ENCODE measurements at places on chromosomes 2 and 18.

DNA sequence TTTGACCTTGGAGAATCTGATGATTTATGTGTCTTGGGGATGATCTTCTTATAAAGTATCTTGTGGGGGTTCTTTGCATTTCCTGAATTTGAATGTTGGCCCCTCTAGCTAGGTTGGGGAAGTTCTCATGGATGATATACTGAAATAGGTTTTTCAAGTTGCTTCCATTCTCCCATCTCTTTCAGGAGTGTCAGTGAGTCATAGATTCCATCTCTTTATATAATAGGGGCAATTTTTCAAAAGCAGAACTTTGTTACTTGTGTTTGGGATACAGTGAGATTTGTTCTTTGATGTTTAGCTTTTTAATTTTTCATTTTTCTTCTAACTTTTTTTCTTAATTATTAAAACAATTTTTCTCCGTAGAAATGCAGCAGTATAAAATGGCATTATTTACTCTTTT is 19.4 kb downstream of the TMEM87B start:
- DNase-seq, result no peak
- H3K27me3 ChIP-seq, result no peaks in the 10 kb centered on the region
- H3K4me1 ChIP-seq, result peaks cover 13% of the 10 kb centered on the region
- H3K27ac ChIP-seq, result no peak overlapping the region
- H3K4me3 ChIP-seq, result no peak overlapping the region

DNA sequence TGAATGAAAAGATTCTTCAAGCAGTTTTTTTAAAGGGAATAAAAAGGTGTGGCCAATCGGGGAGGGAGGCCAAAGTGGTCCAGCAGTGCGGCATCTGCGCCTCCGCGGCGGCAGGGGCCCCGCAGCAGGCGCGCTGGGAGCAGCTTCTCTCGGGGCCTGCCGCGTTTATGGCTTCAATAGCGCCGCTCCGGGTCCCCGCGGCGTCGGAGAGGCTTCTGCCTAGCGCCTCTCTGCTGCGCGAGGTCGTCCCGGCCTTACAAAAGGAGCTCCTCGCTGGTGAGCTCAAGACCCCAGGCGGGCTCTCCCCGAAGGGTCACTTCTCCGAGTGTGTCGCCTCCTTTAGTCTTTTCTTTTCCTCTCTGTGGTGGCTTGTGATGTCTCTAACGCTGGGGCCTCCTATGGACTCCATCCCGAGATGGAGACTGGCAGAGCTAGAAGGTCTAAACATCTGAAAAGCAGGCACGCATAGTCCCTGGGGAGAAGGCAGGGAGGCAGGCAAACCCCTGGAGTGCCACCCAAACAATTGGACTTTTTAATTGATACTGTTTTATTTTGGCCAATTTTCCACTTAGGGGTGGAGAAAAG is 67.1 kb downstream of the SUMO1 start:
- H3K36me3 ChIP-seq, result peaks cover 2% of the 10 kb centered on the region
- H3K27ac ChIP-seq, result no peak overlapping the region
- peak overlapping the region; percentile 37 for H3K4me3 ChIP-seq
- H3K27me3 ChIP-seq, result peaks cover 8% of the 10 kb centered on the region
- peaks cover 15% of the 10 kb centered on the region for H3K4me1 ChIP-seq

- peaks cover 2% of the 10 kb centered on the region for H3K27me3 ChIP-seq
- peaks cover 3% of the 10 kb centered on the region for H3K4me1 ChIP-seq
- DNase-seq, result no peak
- no peak overlapping the region for H3K4me3 ChIP-seq
- H3K36me3 ChIP-seq, result no peaks in the 10 kb centered on the region
Measured at GRCh38 chr2:235055891-235056516, 104.2 kb downstream of the SH3BP4 start.

DNA sequence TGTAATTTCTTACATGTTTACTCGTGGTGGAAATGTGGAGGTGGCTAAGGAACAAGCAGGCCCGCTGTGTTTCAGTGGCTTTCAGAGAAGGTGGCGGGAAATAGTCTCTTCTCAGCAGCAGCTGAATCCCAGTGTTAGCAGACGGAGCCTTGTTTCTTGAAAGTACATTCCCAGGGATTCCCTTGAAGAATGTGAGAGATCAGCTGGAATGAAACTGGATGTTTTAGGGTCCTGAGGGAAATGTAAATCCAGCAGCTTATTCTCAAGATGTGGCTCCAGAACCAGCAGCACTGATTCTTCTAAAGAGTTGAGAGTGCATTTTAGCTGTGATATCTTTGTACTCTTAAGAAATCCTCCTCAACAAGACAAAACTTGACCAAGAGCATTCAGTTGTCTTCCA is 59.1 kb downstream of the CDC42EP3 start:
- no peak for DNase-seq
- no peaks in the 10 kb centered on the region for H3K36me3 ChIP-seq
- H3K4me3 ChIP-seq, result no peak overlapping the region
- no peaks in the 10 kb centered on the region for H3K27me3 ChIP-seq

DNA sequence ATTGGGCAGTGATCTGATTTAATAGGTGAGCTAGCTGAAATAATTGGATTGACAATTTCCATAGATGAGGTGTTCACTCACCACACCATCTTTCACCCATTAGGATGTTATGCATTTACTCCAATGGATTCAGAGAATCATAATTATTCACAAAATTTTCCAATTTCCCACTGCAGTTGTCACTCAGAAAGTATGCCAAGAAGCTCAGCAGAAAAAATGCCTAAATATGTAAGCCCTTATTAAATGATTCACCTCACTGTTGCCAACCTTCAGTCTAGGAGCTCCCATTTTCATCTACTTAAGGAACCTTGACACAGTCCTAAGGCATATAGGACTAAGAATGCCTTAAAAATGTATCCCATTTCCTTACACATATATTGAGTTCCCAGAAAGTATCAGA is 94.3 kb downstream of the MBD2 start:
- H3K36me3 ChIP-seq, result peaks cover 2% of the 10 kb centered on the region
- no peak for DNase-seq
- no peak overlapping the region for H3K4me3 ChIP-seq
- no peaks in the 10 kb centered on the region for H3K27me3 ChIP-seq

DNA sequence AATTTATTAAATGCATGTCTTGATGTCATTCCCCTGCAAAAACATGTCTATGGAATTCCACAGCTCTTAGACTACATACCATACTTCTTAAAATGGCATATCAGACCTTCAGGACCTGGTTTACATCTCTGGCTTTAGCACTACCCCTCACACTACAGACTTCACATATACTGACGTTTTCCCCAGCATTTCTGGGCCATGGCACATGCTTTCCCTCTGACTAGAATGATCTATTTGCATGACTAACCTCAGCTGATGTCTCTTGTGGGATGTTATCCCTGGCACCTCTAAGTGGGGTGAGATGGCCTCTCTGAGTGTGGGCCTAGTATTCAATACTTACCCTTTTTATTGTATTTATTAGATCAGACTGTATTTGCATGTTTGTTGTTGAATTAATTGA is 381.6 kb downstream of the ERBB4 start:
- no peak for DNase-seq
- H3K27ac ChIP-seq, result no peak overlapping the region
- H3K4me3 ChIP-seq, result no peak overlapping the region
- no peaks in the 10 kb centered on the region for H3K4me1 ChIP-seq

DNA sequence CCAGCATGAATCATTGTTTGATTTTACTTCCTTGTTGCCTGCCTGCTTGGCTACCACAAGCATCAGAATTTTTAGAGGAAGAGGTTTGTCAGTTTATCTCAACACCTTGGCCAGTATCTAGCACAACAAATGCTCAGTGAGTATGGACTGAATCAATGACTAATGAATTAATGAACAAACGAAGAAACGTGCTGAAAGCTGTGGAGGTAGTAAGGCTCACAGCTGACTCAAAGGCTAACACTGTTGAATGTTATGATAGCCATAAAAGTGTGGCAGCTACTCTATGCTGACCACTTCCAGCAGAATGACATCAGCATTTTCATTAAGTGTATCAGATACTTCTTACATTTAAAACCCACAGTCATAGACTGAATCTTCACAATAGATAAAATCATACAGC is 543.4 kb downstream of the IRS1 start:
- H3K27me3 ChIP-seq, result no peaks in the 10 kb centered on the region
- no peak for DNase-seq
- no peaks in the 10 kb centered on the region for H3K4me1 ChIP-seq
- no peak overlapping the region for H3K4me3 ChIP-seq
- no peak overlapping the region for H3K27ac ChIP-seq

DNA sequence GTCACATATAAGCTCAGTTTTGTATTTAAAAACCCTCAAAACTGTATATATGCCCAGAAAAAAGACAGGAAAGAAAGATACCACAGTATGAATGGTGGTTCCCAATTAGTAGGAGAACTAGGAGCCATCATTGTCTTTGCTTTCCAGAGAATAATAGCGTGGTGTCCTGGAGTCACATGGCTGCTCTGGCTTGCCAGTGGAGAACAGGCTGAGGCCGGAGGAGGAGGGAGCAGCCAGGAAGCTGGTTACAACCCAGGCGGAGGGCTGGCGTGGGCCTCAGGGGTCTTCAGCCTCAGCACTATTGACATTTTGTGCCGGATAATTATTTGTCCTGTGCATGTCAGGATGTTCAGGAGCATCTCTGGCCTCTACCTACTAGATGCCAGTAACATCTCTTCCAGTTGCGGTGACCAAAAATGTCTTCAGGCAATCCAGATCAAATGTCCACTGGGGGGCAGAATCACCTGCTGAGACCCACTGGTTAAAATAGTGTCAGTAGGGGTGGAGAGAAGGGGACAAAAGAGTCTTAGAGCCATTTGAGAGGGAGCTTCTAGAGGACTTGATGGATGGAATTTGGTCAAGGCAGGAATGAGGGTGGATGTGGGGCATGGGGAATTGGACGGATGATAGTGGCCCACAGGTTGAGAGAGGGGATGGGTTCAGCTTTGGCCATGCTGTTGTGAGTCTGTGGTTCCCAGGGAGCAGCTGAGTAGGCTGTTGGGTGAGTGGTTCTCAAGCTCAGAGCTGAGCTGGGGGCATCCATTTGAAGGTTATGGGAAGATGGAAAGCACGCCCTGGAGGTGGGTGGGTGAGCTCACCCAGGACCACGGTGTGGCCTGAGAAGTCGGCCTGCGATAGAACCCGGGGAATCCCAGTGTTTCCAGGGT is 144.9 kb downstream of the AGAP1 start:
- peaks cover 17% of the 10 kb centered on the region for H3K27me3 ChIP-seq
- H3K27ac ChIP-seq, result peak overlapping the region; percentile 46
- H3K36me3 ChIP-seq, result no peaks in the 10 kb centered on the region
- no peak overlapping the region for H3K4me3 ChIP-seq
- DNase-seq, result no peak

- H3K36me3 ChIP-seq, result no peaks in the 10 kb centered on the region
- H3K27ac ChIP-seq, result no peak overlapping the region
- H3K4me3 ChIP-seq, result no peak overlapping the region
- peaks cover 9% of the 10 kb centered on the region for H3K27me3 ChIP-seq
- peaks cover 3% of the 10 kb centered on the region for H3K4me1 ChIP-seq
Measured at GRCh38 chr2:182545420-182546167, 118.8 kb upstream of the PDE1A start.

DNA sequence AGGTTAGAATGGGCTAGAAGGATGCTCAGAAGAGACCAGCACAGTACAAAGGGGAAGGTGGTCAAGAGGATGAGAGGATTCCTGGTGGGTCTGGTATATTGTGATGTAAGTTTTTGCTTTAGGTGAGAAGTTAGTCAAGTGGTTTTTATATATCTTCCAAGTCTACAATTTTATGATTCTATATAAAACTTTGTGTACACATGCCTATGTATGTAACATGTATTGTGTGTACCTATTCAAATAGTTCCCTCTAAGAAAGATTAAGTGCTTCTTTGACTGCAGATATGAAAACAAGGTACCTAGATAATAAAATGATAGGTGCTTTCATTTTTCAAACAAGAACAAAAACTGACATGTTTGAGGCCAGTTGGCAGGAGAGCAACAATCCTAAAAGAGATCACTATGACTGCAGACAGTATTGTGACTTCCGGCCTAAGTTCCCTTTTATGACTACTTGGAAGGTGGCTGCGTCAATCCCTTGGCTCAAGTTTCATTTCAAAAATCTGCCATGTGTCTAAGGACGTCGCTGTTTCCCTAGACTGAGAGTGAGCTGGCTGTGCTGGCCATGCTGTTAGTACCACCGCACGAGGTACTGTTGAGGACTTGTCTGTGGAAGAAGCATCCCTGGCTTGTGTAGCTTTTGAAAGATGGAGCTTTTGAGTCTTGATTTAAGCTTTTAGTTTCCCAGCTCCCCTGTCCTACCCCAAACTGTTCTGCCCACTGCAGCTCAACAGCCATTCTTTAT is 123.1 kb downstream of the PRPF40A start:
- no peak for DNase-seq
- H3K4me1 ChIP-seq, result peaks cover 4% of the 10 kb centered on the region

DNA sequence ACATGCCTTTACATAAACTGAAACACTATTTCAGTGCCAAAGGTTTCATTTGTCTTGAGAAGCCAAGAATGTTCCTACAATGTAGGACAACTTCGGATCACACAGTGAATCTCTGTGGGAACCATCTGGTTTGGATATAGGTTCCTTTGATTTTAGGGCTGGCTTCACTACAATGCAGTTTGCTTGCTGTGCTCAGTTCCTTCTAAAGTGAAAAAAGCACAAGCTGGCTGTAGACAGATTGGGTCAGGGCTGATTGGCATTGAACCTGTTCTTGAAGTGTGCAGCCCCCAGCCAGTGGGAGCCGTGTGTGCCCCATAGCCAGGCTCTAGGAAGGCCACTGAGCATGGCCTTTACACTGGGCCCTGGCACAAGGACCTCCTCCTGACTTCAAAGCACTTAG is 167.9 kb upstream of the HNRNPA3 start:
- no peak overlapping the region for H3K27ac ChIP-seq
- no peak for DNase-seq
- no peaks in the 10 kb centered on the region for H3K36me3 ChIP-seq
- H3K27me3 ChIP-seq, result peaks cover 11% of the 10 kb centered on the region
- no peak overlapping the region for H3K4me3 ChIP-seq

- peaks cover 6% of the 10 kb centered on the region for H3K4me1 ChIP-seq
- peaks cover 2% of the 10 kb centered on the region for H3K36me3 ChIP-seq
- no peak overlapping the region for H3K4me3 ChIP-seq
- no peaks in the 10 kb centered on the region for H3K27me3 ChIP-seq
- no peak for DNase-seq
Measured at GRCh38 chr2:144419218-144419617, 100.7 kb downstream of the ZEB2 start.

DNA sequence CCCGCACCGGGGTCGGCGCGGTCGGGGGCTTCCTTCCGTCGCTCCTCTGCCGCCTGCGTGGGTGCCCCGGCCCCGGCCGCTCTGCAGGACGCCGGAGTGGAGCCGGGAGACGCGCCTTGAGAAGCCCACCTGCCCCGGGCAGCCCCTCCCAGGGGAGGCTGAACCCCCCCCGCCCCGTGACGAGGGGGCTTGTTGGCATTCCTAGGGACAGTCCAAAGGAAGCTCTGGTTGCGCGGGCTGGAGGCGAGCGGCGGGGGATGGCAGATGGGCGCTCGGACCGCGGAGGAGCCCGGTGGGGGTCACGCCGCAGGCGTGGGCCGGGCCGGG is 133.5 kb upstream of the MGAT5 start:
- H3K4me3 ChIP-seq, result peak overlapping the region; percentile 68
- peaks cover 1% of the 10 kb centered on the region for H3K36me3 ChIP-seq
- H3K27ac ChIP-seq, result peak overlapping the region; percentile 66
- no peak for DNase-seq
- peaks cover 2% of the 10 kb centered on the region for H3K27me3 ChIP-seq
